Pancreas (tissue), 10 donors: ENCODE measurements at places on chromosomes 5 and 9. TPM values are rescaled to one million over a fixed set of nuclear protein-coding genes. Genes with fewer than 3 reads are reported as not detected.
A peak's percentile ranks its signal among the peaks of the same experiment; 100 is the strongest.

DNA sequence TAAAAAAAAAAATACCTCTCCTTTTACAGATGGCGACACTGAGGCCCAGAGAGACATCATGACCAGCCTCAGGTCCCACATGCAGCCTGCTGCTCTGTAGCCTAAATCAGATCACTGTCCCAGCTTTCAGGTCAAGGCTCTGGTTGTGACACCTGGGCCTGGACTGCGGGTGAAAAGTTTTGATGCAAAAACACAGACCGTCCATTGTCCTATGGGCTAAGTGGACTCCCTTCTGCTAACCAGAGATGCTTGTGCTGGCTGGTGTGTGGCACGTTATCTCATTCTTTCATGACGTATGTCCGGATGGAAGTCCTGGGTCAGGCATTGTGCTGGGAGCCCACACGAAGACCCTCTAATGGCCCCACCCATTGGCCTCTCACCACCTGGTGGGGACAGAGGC is 7.8 kb downstream of the NEK6 start:
- no peaks in the 10 kb centered on the region for H3K36me3 ChIP-seq
- no peak overlapping the region for H3K27ac ChIP-seq
- H3K27me3 ChIP-seq = no peaks in the 10 kb centered on the region
- no peak overlapping the region for H3K4me3 ChIP-seq

- no peaks in the 10 kb centered on the region for H3K27me3 ChIP-seq
- H3K27ac ChIP-seq = no peak overlapping the region
- no peaks in the 10 kb centered on the region for H3K36me3 ChIP-seq
- no peak for DNase-seq
- no peaks in the 10 kb centered on the region for H3K4me1 ChIP-seq
- H3K4me3 ChIP-seq = no peak overlapping the region
Measured at GRCh38 chr5:65086234-65086890, 317.6 kb downstream of the CWC27 start.

GRCh38 chr9:129910628-129911567 is 75.6 kb downstream of the USP20 start:
- H3K27me3 ChIP-seq = no peaks in the 10 kb centered on the region
- no peak overlapping the region for H3K27ac ChIP-seq
- no peaks in the 10 kb centered on the region for H3K4me1 ChIP-seq
- no peak overlapping the region for H3K4me3 ChIP-seq
- H3K36me3 ChIP-seq = no peaks in the 10 kb centered on the region

DNA sequence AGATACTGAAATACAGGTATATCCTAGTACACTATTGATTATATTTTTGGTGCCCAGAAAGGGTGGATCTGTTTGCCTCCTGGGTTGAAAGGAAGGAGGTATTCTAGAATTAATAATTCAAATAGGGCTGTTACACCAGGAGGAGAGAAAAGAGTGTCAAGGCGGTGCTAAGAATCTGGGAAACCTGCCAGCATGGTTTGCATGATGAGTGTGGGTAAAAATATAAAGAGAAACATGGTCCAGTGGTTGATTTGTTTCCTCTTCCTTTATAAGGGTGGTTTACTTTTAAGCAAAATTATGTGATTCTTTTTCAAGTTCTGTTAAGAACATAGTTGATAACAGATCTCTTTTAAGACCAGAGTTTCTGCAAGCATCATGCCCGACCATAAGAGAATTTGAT is 69.4 kb upstream of the NFIB start:
- H3K27ac ChIP-seq = no peak overlapping the region
- no peaks in the 10 kb centered on the region for H3K27me3 ChIP-seq
- DNase-seq = no peak
- H3K4me3 ChIP-seq = no peak overlapping the region
- no peaks in the 10 kb centered on the region for H3K36me3 ChIP-seq
- no peaks in the 10 kb centered on the region for H3K4me1 ChIP-seq

DNA sequence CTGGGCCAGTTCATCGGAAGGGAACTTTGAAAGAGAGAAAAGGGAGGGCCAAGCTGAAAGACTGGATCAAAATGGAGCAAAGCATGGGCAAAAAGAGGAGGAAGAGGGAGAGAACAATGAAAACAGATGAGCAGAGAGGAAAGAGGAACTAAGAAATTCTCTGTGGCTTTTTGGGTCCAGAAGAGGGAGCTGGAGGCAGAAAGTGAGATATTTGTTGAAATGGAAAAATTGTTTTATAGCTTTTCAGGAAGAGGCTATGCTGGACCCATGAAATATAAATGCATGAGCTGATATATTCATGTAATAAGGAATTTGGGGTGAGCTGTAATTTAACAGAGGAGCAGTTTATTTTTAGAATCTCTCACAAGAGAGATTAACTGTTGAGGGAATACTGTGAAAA is 457.3 kb downstream of the DMAC1 start:
- H3K4me3 ChIP-seq = no peak overlapping the region
- H3K27me3 ChIP-seq = no peaks in the 10 kb centered on the region
- no peak overlapping the region for H3K27ac ChIP-seq
- no peak for DNase-seq

- peaks cover 40% of the 10 kb centered on the region for H3K4me1 ChIP-seq
- H3K4me3 ChIP-seq = no peak overlapping the region
- peak; percentile 48 for DNase-seq
- H3K27ac ChIP-seq = peak overlapping the region; percentile 82
- H3K36me3 ChIP-seq = peaks cover 8% of the 10 kb centered on the region
- no peaks in the 10 kb centered on the region for H3K27me3 ChIP-seq
Measured at GRCh38 chr9:134057307-134057657, 10.5 kb downstream of the BRD3 start.

DNA sequence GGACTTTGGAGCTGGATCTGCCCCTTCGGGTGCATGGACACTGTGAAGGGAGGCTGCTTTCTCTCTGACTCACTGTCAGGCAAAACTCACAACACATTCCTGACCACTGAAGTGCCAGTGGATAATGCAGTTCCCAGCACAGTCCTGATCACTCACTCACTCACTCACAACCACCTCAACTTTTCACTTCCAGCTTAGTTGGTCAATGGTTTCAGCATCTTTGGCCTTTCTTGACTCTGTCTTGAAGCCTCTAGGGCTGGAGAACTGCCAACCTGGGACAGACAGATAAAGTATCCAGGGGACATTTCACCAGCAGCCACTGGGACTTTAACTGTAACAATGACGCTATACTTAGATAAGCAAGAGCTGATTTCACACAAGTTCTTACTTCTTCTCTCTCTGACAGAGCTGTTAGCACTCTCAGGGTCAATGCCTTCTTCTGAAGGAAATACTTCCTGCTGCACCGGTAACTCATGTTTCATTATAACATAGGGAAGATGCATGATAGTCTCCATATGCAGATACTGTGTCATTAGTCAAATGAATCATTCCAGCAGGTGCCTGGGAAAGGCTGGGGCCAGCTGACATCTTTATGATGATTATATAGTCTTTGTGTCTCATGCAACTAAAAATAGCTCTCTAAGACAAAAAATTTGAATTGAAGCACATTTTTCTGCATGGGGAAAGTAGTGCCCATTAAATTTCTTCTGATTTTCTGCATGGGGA is 499.0 kb downstream of the SEMA5A start:
- no peak overlapping the region for H3K27ac ChIP-seq
- no peak for DNase-seq
- H3K27me3 ChIP-seq = no peaks in the 10 kb centered on the region
- H3K36me3 ChIP-seq = no peaks in the 10 kb centered on the region

GRCh38 chr5:172509405-172509781 is 55.1 kb upstream of the SH3PXD2B start:
- H3K4me3 ChIP-seq = no peak overlapping the region
- H3K27ac ChIP-seq = no peak overlapping the region
- DNase-seq = no peak
- H3K4me1 ChIP-seq = no peaks in the 10 kb centered on the region

- H3K36me3 ChIP-seq = no peaks in the 10 kb centered on the region
- H3K4me3 ChIP-seq = no peak overlapping the region
- H3K27ac ChIP-seq = no peak overlapping the region
- no peaks in the 10 kb centered on the region for H3K4me1 ChIP-seq
Measured at GRCh38 chr9:110288503-110288902, 32.2 kb upstream of the TXN start.

DNA sequence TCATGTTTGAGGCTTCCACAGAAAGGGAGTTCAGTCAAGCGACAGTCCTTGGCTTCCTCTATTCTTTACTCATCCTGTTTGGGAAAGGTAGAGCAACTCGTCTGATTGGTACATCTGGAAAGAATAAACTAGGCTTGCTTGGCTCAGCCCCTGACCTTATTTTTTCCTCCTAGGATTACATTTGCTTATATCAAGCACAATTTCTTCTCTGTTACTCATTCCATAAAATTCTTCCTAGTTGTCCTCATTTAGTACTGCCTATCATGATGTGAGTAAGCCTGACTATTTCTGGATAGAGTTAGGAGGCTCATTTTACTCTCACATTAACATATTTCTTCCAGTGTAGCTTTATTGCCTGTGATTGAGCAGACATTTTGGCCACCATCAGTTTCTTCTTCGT is 10.9 kb upstream of the CARNMT1 start:
- no peak overlapping the region for H3K4me3 ChIP-seq
- H3K27me3 ChIP-seq = no peaks in the 10 kb centered on the region
- H3K27ac ChIP-seq = no peak overlapping the region
- no peaks in the 10 kb centered on the region for H3K4me1 ChIP-seq
- DNase-seq = no peak

DNA sequence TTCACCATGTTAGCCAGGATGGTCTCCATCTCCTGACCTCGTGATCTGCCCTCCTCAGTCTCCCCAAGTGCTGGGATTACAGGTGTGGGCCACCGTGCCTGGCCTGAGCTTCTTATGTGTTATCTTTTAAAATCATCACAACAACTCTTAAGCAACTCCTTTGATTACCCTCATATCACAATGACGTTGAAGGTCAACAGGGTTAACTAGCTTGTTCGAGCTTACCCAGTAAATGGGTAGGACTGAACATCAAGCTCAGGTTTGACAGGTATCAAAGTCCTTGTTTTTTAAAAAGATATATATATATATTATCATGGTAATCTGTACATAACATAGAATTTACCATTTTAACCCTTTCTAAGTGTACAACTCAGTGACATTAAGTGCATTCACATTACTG is 3.1 kb downstream of the GRXCR2 start:
- H3K27me3 ChIP-seq = no peaks in the 10 kb centered on the region
- H3K4me3 ChIP-seq = no peak overlapping the region
- DNase-seq = no peak
- H3K4me1 ChIP-seq = no peaks in the 10 kb centered on the region
- no peaks in the 10 kb centered on the region for H3K36me3 ChIP-seq
- H3K27ac ChIP-seq = no peak overlapping the region

Gene PTAR1
- 21.7 TPM for total RNA-seq

Gene C9orf57
- total RNA-seq = not detected

Gene DIPK1B
- total RNA-seq = 4.7 TPM
